ENCODE measurements at places on chromosomes 16 and 17.
A peak's percentile ranks its signal among the peaks of the same experiment; 100 is the strongest.

DNA sequence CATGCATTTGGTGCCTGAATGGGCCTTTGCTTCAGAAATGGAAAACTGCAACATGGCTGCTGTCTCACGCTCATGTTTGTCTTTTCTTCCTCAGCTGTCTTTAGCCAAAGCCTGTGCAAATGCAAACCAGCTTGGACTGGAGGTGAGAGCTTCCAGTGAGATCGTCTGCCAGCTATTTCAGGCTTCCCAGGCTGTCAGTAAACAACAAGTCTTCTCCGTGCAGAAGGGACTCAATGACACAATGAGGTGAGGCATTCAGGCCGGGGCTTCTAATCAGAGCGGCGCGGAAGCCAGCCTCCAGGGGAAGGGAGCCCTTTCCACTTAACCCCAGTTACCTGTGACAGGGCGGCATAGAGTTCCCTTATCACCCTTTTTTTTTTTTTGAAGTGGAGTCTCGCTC lies 14.3 kb downstream of the CCNF start:
- peaks cover 12% of the 10 kb centered on the region for H3K36me3 ChIP-seq
- H3K4me1 ChIP-seq: no peaks in the 10 kb centered on the region
- DNase-seq: no peak
- no peaks in the 10 kb centered on the region for H3K27me3 ChIP-seq
- H3K4me3 ChIP-seq: no peak overlapping the region

- no peak overlapping the region for H3K27ac ChIP-seq
- no peaks in the 10 kb centered on the region for H3K4me1 ChIP-seq
- H3K4me3 ChIP-seq: no peak overlapping the region
- DNase-seq: no peak
- no peaks in the 10 kb centered on the region for H3K27me3 ChIP-seq
These were observed 25.4 kb upstream of the ARHGAP17 start for GRCh38 chr16:25040543-25040942.

GRCh38 chr16:70437582-70438557 lies 1.0 kb downstream of the ST3GAL2 start:
- DNase-seq: no peak
- peak overlapping the region; percentile 43 for H3K27ac ChIP-seq

GRCh38 chr17:62705778-62706597 lies 78.5 kb downstream of the MRC2 start:
- no peak overlapping the region for H3K27ac ChIP-seq
- DNase-seq: no peak
- no peak overlapping the region for H3K4me3 ChIP-seq
- peaks cover 11% of the 10 kb centered on the region for H3K4me1 ChIP-seq
- H3K36me3 ChIP-seq: no peaks in the 10 kb centered on the region

GRCh38 chr17:76714822-76715495 lies 4.2 kb upstream of the MXRA7 start:
- H3K27ac ChIP-seq: peak overlapping the region; percentile 42
- H3K27me3 ChIP-seq: no peaks in the 10 kb centered on the region
- peak; percentile 42 for DNase-seq
- H3K4me1 ChIP-seq: peaks cover 16% of the 10 kb centered on the region
- peaks cover 50% of the 10 kb centered on the region for H3K36me3 ChIP-seq

- peaks cover 37% of the 10 kb centered on the region for H3K36me3 ChIP-seq
- H3K27ac ChIP-seq: peak overlapping the region; percentile 98
- peaks cover 23% of the 10 kb centered on the region for H3K4me1 ChIP-seq
These were observed 1.9 kb downstream of the SRSF1 start for GRCh38 chr17:58005031-58005727.

DNA sequence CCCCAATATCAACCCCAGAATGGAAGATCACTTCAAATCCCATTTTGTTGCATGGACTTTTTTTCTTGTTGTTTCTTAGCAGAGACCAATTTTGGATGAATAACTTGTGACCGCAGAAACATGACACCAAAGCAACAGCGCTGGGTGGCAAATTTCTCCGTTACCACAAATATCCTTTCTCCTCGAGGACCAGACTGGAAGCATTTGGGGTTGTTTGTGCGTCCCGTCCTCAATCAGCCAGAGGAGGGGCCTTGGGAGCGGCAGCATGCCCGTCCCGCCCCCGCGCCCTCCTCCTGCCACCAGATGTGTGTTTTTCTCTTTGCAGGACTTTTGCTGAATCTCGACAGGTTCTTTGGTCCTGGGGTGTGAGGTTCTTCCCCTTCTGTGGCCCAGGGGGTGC lies 282.5 kb upstream of the FOXF1 start:
- H3K27ac ChIP-seq: no peak overlapping the region
- no peaks in the 10 kb centered on the region for H3K4me1 ChIP-seq
- no peaks in the 10 kb centered on the region for H3K36me3 ChIP-seq
- DNase-seq: no peak
- H3K4me3 ChIP-seq: no peak overlapping the region

DNA sequence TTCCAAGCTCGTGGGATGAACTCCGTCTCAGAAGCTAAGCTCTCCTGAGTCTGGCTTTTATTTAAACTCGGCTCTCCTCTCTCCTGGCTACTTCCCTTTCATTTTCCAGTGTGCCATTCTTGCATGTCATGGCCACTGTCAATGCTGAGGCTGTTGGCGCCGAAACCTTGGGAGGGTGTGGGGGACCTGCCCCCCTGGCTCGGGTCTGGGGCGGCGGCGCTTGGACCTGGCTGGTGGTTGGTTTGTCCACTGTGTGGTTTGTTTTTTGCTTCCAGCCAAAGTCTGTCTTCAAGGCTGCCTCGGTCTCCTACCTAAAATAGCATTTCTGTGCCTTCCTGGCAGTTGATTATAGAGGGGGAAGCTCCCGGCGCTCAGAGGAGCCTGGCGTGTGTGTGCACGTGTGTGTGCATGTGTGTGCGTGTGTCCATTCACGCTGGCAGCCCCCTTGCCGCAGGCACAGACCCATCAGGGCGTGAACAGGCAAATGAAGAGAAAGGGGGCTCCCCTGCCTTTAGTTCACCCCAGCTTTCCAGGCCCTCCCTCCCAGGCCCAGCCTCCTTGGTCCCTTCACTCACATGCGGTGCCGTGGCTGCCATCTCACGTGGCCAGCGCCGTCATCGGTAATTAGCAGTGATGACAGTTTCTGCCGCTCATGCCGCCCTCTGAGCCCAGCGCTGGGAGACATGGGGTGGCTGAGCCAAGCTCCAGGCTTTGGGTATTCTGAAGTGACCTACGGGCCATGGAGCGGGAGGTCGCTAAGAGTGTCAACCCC lies 179.9 kb downstream of the SEC14L1 start:
- peaks cover 39% of the 10 kb centered on the region for H3K4me1 ChIP-seq
- no peaks in the 10 kb centered on the region for H3K36me3 ChIP-seq
- H3K27ac ChIP-seq: no peak overlapping the region
- no peak overlapping the region for H3K4me3 ChIP-seq

DNA sequence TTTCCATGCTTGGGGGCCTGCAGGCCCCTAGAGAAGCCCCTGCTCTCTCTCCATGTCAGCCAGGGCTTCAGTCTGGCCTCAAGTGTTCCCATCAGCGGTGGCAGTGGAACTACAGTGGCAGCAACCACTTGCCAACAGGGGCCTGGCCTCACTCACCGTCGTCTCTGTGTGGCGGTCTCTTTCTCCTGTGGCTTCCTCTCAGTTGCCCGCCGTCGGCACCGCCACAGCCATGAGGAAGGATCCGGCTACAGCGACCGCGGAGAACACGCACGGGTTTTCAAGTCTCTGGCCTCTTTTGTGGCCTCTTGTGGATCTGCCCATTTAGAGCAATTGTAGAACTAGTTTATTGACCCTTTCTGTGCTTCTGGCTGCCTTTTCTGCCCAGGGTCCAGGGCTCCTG lies 8.5 kb downstream of the ARMC7 start:
- DNase-seq: no peak
- H3K36me3 ChIP-seq: peaks cover 6% of the 10 kb centered on the region
- no peaks in the 10 kb centered on the region for H3K27me3 ChIP-seq
- H3K4me3 ChIP-seq: no peak overlapping the region
- peaks cover 5% of the 10 kb centered on the region for H3K4me1 ChIP-seq
